ENCODE measurements at places on chromosomes 2 and 18.

DNA sequence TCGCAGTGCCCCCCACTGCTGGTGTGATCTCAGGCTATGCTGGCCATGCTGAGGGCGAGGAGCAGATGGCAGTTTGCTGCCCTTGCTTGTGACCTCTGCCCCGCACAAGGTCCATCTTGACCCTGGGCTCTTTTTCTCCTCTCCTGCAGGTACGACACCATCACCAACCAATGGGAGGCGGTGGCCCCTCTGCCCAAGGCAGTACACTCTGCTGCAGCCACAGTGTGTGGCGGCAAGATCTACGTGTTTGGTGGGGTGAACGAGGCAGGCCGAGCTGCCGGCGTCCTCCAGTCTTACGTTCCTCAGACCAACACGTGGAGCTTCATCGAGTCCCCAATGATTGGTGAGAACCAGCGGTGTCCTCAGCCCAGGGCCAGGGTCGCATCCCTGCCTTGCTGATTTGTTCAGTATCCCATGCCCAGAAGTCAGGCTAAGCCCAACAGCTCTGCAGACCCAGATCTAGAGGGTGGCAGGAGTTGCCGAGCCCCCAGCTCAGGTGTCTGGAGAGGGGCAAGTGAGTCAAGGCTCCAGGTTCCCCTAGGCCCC is 223.8 kb downstream of the ATAD2B start:
- DNase-seq, result peak; percentile 38

DNA sequence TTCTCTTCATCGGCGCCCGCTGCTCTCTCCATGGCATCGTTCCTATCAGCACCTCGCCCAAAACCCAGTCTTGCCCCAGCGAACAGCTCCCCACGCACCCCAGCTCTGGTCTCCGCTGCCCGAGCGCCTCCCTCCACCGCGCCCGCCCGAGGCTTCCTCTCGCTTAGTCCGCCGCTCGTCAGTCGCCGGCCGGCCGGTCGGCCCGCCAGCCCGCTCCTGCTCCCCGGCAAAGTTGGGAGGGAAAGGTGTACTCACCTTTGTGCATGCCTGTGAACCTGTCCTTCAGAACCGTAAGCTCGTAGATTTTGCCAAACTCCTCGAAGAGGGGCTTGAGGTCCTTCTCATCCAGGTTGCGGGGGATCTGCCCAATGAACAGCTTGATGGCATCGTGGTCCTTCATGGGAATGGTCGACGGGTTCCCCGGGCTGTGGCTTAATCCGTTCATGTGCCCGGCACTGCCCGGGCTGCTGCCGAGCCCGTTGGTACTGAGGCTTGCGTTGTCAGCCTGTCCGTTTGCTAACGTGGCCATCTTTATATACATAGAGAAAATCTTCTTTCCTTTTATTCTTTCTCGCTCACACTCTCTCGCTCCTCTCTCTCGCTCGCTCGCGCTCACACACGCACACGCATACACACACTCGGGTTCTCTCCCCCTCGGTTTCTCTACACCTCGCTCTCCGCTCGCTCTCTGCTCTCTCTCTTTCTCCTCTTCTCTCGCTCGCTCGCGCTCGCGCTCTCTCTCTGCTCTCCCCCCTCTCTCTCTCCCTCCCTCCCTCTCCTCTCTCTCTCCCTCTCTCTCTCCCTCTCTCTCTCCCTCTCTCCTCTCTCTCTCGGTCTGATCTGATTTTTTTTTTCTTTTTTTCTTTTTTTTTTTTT is at the start of gene CELF4:
TSS of gene CELF4 (minus strand) at position 698 of the 876 bp plus-strand sequence.
- no peak for DNase-seq

DNA sequence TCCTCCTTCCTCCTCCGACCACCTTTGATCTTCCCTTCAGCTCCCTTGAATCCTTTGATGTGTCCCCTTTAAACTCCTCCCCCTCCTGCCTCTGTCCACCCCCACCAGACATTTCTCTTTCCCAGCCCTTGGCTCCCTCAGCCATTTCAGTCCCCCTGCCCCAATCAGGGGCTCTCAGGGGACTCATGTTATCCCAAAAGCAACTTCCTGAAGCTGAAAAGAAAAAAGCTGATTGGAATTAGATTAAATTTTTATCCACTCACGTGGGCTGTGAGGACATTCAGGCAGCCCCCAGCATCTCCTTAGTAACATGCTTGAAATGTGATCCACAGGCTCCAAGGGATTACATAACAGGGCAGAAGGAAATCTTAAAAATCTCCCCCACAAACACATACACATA is 81.3 kb downstream of the NEURL3 start:
- DNase-seq, result no peak

DNA sequence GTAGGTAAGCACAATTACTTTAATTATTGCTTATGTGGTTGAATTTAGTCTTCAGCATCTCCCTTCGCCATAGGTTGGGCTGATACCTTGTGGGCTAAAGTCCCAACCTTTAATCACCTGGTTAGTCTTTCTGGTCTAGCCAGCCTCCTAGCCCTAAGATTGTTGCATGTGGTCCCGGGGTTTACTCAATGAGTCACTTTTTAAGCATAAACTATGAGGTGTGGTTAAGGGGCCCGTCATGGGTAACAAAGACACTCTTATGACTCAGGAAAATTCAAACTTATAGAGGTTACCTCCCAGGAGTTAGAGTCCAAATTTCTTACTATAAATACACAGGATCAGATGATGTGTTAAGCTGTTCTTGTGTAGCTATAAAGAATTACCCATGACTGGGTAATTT is 841.6 kb downstream of the TRIB2 start:
- DNase-seq, result no peak

- DNase-seq, result no peak
These were observed 606 bp downstream of the AGBL5 start for GRCh38 chr2:27051902-27052645.

DNA sequence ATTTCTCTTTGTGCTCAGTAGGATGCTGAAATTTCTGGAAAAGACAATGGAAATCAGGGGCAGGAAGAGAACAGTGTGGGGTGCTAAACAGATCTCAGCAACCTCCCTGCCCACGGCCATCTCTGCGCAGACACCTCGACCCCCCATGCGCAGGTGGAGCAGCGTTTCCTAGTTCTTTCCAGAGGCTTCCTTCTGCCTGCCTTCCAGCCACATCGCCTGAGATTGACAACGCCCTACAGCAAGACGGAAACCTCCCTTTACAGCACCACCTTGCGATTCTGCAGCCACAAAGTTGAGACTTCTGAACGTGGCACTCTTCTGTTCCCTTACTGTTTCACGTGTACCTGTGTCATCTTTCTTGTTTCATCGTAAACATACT is 31.4 kb upstream of the CASP8 start:
- DNase-seq, result no peak

GRCh38 chr2:128497461-128497860 is 178.8 kb upstream of the HS6ST1 start:
- peak; percentile 18 for DNase-seq

GRCh38 chr2:36387258-36387916 is 31.8 kb downstream of the CRIM1 start:
- no peak for DNase-seq

DNA sequence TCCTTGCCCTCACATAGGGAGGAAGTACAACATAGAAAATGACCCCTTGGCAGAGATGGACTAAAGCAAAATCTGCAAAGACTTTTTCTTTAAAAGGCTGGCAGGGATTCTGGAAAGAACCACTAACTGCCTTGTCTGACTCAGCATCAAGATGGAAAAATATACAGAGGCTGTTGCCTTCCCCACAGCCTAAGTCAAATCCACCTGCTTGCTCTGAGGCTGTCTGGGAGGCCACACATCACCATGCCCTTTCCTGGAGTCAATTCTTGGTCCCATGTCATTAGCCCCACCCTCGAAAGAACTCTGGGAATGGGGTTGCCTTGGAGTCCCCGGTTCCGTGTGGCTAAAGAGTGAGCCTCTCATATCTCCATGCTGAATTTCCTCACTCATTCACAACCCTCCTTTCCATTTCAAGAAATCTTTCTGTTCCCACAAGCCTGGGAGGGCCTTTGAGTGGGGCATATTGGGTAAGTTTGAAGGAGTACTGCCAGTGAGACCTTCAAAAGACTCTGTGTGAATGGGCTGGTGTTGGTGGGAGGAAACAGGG is 39.4 kb downstream of the BMP10 start:
- DNase-seq, result no peak

DNA sequence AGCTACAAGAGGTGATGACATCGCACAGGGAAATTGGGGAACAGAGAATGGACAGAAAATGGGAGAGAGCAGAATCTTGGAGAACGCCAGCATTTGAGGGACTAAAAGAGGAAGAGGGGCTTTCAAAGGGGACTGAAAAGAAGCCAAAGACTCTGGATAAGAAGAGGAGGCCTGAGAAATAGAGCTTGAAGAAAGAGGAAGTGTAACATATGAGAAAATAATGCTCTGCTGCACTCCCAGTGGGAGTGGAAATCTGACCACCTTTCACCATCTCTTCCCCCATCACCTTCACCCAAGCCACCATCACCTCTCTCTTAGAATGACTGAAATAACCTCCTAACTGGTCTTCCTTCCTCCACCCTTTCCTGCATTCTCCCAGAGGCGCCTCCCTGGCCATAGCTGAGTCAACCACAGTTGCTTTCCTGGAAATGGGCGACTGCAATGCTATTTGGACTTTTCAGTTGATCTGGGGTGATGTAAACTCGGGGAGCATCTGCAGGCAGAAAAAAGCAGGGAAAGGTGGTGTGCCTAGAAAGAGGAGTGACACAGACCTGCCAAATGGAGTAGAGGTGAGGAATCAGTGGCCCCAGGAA is 16.8 kb downstream of the CXCR1 start:
- DNase-seq, result no peak

DNA sequence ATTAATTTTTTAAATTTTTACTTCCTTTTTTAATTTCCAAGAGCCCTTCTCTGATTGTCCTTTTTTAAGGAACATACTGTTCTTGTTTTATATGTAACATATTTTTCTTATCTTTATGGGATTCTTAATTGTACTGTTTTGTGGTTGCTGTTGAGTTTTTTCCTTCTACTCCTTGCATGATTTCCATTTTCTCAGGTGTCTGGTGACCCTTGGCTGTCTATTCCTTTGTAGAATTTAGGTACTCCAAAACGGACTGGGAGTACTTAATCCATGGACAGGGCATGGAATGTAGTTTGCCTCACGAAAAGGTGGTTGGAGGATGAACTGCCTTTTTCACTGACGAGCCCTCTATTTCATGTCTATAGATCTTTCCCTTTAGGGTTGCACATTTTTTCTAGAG is 26.6 kb downstream of the TWSG1 start:
- DNase-seq, result no peak

DNA sequence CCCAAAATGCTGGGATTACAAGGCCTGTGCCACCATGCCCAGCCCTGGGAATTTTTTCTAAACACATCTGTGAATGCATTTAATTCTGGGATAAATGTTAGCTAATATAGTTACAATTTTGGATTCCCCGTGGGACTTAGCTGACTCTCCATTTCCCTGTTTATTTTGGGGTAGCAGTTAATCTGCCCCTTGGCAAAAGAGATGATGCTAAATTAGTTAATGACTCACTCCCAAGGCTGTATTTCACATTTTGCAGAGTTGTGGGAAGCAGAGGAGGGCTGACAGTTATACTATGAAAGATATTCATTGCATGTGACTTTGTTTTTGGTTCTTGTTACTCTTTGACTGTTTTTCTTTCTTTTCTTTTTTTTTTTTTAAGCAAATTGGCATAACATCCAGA is 3.2 kb downstream of the MTHFD2 start:
- no peak for DNase-seq

DNA sequence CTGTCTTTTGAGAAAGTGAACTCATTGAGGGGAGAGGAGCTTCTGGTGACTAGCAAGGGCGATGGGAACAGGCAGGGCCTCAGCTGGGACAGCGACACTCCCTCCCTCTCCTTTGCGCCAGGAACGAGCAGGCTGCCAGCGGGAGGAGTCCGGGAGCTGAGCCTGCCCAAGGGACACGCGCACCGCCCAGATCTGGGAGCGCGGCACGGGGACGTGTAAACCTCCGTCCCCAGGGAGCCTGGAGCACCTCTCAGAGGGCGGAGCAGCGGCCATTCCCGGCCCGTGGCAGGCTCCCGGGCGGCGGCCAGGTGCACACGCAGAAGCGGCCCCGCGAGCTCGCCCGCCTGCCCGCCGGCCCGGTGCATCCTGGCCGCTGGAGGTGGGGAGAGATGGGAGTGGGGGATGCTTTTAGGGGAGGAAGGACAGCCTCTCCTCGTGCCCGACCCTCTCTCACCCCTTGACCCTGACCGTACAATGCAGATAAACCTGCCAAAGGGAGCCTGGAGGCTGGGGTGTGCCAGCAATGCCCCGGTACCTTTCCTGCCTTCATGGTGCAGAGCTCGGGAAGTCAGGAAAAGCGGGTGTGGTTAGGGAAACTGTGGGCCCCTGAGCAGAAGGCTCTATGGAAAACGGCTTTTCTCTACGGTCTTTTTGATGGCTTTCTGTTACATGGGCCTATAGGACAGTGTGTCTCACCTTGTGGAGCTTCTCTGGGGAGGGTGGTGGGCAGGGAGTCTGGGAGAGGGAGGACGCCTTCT is 2.2 kb downstream of the AQP4 start:
- DNase-seq, result peak; percentile 70

DNA sequence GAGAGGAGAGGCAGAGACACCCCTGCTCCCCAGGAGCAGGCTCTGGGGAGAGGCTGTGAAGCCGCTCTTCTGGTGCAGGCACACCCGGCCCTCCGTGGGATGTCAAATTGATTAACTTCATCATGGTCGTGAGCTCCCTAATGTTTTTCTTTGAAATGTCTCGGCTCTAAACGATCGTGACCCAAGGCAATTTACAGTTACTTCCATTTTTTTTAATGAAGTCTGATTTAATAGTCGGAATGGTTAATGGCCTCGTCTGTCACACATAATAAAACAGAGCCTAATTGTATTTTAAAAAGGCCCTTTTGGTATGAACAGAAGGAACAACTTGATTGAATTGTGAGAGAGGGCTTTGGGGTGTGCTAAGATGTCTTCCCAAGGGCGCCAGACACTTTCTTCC is 130.2 kb downstream of the SMAD2 start:
- no peak for DNase-seq

DNA sequence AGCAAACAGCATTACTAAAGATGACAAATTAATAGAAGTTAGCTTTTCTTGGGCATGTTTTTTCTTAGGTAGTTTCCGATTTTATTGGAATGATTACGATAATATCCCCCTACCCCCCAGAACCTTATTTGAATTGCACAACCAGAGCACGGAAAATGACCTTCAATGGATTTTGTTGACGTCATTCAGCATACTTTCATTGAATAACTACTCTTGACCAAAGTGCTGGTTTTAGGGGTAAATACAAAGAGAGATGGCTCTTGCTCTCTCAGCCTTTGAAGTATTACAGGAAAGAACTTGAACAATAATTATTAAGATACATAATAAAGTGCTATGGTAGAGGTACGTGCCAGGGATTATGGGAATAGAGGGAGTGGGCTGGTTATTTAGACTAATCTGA is 36.0 kb downstream of the VAPA start:
- DNase-seq, result no peak

All from ecto neural progenitor cell (in vitro differentiated cells).